ENCODE measurements at places on chromosomes 5 and 9.

GRCh38 chr9:116287721-116288120 lies 134.1 kb downstream of the PAPPA start:
- no peak for DNase-seq

GRCh38 chr5:124053340-124053739 lies 541.4 kb downstream of the CSNK1G3 start:
- no peak for DNase-seq

- DNase-seq = no peak
These were observed 54.9 kb upstream of the ADAMTS19 start for GRCh38 chr5:129405222-129405621.

DNA sequence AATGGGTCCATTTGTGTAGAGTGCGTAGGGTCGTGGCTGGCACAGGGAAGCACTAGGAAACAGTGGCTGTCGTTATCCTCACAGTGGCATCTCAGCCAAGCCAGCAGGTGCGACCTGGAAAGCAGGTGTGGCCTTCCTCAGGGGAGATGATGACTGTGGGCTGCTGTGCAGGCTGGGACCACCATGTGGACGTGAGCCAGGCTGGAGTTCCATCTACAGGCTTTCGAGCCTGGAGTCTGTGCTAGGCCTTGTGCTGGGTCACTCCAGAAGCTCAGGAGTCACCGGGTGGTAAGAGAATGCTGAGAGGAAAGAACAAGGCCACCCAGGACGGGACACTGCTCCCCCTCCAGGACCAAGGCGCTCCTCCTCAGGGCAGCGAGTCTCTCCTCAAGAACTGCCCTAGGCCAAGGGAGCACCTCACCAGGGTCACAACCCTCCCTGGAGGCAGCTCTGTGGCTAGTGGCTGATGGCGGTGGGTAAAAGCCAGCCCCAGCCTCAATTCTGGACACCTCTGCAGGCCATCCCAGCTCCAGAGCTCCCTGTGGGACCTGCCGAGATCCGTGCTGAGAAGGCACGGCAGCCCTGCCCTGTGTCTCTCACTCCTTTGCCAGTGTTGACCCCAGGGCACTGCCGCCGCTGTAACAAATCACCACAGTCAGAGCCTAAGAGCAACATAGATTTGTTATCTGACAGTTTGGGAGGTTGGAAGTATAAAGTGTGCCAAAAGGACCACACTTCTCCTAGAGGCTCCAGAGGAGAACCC lies 36.0 kb downstream of the WHRN start:
- no peak for DNase-seq

DNA sequence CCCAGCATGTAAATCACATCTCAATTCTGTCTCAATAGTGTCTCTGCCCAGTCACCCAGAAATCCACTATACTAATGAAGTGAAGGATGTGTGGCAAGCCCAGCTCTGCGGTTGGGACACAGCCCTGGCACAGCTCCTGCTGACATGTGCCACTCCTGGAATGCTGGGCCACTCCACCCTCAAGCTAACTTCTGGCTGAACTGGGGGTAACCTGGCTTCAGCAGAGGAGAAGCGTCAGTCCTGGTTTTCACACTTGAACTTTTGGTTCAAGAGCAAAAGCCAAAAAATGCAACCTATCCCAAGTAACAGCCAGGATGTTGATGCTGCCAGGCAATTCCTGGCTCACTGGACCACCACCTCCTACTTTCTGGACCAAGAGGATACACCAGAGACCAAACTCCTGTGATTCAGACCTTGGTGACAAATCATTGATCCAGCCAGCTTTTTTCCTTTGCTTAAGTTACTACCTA lies 86.4 kb downstream of the ARRDC3 start:
- DNase-seq = no peak

DNA sequence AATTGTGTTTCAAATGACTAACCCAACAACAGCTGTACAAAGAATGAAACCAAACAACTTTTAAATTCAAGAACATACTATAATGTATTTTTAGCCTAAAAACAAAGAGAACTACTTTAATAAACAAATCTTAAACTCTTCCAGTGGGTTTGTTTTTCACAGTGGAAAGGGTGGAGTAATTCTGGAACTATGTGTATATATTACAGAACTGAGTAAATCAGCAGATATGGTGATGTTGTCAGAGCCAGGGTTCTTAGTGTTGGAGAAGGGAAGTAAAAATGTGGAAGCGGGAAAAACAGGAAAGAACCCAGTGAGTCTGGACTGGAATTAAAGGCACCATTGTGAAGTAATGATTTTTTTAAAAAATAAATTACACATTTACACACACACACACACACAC lies 144.9 kb downstream of the CDK5RAP2 start:
- DNase-seq = no peak

GRCh38 chr5:37806016-37806415 lies 33.8 kb downstream of the GDNF start:
- DNase-seq = no peak

GRCh38 chr9:86308687-86309086 lies 26.3 kb upstream of the ISCA1 start:
- DNase-seq = no peak

Measured in cortex of kidney (tissue), 1 donor.